T-cell (primary cell): ENCODE measurements at places on chromosomes 13 and 19.
A peak's percentile ranks its signal among the peaks of the same experiment; 100 is the strongest.

DNA sequence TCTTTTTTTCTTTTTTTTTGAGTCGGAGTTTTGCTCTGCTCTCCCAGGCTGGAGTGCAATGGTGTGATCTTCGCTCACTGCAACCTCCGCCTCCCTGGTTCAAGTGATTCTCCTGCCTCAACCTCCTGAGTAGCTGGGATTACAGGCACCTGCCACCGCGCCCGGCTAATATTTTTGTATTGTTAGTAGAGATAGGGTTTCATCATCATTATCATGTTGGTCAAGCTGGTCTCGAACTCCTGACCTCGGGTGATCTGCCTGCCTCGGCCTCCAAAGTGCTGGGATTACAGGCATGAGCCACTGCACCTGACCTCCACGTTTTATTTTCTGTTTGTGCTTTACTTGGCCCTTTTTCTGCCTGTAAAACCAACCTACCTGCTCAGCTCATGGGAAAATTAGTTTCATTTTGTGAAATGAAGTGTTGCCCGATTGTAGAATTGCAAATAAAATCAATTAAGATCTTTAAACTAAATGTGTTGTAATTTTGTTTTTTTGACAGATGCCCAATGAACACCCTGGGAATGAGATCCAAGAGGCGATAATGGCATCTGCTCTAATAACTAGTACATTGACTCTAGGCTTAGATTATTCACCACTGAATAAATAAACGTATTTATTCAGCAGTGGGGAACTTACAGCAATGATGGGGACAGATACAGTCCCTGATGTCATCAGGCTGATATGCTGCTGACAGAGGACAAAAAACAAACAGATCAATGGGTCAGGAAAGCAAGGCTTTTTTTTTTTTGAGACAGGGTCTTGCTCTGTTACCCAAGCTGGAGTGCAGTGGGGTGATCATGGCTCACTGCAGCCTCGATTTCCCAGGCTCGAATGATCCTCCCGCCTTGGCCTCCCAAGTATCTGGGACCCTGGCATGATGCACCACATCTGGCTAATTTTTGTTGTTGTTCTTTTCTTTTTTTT lies 2.2 kb upstream of the RAB11B start:
- no peak for DNase-seq

GRCh38 chr19:39139971-39140453 lies 14.4 kb downstream of the PAK4 start:
- no peak for DNase-seq

DNA sequence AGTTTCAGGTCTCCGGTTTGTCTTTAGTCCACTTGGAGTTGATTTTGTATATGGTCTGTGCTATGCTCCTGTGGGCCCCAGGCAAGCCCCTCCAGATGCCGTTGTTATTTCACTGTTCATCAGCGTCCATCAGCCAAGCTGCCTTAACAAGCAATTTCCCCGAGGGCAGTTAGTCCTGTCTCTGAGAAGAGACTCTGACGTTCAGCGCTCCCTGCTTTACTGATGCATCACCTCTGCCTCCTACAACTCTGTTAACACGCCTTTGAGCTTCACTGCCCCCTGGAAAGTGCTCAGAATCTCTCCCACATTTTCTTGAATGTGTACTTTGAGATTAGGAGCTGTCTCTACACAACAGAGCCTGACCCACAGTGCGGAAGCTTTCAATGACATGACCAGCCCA lies 41.8 kb upstream of the UBAC2 start:
- DNase-seq, result no peak

DNA sequence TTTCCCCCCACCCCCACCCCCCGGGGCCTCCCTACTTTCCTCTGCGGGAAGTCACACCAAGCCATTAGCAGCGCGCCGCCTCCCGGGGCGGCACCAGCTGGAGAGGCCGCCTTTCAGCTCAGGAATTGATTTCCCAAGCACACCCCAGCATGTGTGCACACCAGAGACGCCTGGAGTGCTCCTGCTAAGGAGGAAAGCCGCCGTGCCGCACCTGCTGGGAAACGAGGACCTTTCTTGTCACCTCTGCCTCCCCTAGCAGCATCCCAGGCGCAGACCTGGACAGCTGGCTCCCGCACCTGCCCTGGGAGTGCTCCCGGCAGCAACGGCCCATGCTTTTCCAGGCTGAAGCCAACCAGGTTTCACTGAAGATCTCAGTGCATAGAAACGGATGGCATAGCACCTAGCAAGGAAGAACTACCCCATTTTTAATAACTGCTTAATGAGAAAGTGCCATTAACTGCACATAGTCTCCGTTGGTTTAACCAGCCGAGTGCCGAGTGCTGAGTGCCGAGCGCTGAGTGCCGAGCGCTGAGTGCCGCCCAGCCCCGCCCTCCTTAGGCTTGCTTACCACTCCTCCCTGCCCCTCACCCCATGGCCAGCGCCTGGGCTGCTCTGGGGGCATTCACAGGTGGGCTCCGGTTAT lies 165.0 kb downstream of the USP12 start:
- no peak for DNase-seq

DNA sequence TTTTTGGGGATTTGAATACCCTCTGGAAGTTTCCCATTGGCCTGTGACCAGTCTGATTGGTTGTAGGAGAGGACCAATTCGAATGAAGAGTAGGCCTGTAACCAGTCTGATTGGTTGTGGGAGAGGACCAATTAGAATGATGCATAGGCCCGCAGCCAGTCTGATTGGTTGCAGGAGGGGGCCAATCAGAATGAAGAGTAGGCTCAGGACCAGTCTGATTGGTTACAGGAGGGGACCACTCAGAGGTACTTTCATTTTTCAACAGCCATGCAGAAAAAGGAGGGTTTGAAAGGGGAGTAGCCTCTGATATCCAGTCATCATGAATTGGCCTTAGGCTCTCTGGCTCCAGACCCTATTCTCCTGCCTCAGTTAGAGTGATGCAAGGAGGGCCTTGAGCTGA lies 30.4 kb upstream of the SLC1A5 start:
- DNase-seq, result no peak

GRCh38 chr13:32284927-32285632 lies 30.1 kb downstream of the ZAR1L start:
- DNase-seq, result no peak

DNA sequence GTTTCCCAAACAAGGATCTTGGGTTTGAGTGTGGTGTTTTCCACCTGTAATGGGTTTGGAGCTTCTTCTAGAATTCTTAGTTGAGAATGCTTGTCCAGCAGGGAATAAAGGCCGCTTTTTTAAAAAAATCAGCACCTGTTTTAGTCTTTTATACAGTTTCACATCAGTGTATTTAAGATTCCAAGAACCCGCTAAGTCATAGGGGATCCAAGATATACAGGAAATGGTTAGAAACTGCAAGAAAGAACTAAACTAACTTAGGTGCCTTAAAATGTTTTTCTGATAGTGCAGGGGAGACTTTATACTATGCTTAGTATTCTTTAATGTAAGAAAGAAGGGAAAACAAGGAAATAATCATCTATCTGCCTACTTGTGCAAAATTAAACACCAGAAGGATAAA lies 74.7 kb downstream of the C13orf42 start:
- no peak for DNase-seq

DNA sequence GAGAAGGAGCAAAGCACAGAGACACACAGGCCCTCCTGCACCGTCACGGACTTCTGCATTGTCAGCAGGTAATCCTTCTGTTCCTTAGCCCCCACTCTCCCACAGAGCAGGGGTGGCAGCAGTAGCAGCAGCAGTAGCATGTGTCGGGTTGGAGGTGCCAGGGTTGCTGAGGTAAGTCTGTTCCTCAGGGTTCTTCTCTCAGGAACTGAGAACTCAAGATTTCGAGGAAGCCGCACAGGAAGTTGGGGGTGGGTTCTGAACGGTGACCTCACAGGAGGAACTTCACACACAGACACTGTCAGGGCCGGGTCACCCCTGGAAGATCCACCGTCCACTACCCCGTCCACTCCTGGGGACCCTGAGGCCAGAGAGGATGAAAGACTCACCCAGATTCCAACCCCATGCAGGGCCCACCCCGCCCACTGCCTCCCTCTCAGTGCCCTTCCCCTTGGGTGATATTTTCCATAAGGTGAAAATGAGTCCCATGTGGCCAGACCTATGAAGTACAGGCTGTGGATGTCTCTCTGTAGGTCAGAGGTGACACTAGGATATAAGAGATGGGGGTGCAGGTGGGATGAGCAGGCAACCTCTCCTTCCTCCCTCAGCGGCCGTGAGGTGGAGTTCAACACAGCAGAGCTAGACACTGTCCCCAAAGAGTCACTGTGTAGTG lies at the start of gene SIGLEC12:
Gene SIGLEC12, minus strand, starts transcription at position 207 of the 670 bp plus-strand sequence. Its CDS starts 67 bp downstream, at position 140.
- DNase-seq, result no peak

DNA sequence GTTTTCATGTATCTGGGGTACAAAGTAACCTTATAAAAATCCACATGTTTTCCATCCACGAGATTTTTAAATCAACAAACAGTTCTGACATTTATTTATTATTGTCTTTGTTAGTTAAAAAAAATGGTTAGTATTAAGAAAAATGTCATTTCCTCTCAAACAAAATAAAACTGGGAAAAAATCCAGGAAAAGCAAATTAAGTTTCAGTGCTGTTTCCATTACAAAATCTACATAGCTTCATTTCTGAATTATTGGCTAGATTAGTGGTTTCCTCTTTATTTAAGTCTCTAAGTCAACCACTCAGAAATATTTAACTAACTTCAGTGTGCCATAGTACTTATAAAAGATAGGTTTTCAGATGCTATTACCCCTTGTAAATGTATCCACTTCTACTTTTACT lies 49.1 kb downstream of the MZT1 start:
- DNase-seq, result no peak

DNA sequence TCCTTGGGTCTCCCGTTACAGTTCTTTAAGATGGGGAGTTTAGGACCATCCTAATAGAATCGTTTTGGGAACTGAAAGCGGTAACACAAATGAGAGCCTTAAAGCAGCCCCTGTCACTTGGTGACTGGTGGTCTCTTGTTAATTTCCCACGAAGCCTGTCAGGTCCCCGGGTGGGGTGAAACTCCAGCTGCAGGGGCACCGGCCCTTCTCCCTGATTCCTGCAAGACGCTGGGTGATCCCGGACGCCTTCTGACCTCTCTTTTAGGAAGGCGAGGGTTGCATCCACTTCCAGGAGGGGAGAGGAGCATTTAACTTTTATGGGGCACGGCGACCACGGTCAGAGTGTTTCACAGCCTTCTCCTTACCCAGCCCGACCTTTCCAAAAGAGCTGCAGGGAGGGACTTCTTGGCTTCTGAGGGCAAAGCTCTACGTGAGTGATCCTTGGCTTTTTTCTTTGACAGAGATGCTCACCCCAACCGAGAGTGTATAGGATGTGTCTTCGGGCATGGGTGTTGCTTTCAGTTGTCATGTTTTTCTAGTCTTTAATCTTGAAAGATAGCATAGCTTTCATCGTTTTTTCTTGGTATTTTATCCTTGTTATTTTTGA lies 688 bp downstream of the ZNF225 start:
- no peak for DNase-seq

DNA sequence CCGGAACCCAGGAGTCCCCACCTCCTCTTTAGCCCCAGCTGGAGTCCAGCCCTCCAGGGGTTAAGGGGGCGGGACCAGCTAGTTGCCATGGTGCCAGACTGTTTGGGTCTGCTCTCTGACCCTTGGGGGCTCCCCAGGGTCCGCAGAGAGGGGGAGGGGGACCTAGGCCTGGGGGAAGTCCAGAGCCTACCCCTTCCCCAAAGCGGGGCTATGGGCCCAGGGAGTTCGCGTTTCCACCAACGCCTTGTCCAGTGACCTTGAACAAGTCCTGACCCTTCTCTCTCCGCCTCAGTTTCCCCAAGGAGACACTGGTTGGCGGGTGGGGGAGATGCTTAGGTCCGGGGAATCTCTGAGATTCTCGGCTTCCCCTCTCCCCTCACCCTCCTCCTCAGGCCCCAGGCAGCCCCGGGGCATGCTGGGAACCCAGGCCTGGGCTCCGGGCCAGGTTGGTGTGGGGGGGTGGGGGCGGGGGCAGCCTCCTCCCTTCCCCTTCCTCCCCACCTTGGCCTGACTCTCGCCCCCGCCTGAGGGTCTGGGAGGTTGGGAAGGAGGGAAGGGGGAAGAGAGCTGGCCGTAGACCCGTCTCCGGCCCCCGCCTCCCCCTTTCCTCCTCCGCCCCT lies 2.6 kb upstream of the SPACA6 start:
- DNase-seq, result peak; percentile 32

DNA sequence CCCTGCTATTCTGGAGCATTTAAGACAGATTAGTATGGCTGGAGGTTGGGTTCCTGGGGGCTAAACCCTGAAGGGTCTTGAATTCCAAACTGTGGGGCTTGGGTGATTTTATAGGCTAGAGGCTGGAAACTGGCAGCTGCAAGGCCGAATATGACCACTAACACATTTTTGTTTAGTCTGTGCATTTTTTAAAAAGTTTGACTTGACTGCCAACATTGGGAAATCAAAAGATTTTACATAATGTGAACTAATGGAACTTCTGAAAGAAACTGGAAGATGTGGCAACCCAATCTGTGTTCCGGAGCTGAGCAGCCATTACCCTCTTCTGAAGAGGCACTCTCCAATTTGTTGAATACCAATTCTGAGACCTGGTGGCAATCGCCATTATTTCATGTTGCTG lies 5.1 kb downstream of the ZNF784 start:
- no peak for DNase-seq

- DNase-seq, result no peak
Observed at GRCh38 chr19:6682607-6683128, 12.7 kb upstream of the TNFSF14 start.

DNA sequence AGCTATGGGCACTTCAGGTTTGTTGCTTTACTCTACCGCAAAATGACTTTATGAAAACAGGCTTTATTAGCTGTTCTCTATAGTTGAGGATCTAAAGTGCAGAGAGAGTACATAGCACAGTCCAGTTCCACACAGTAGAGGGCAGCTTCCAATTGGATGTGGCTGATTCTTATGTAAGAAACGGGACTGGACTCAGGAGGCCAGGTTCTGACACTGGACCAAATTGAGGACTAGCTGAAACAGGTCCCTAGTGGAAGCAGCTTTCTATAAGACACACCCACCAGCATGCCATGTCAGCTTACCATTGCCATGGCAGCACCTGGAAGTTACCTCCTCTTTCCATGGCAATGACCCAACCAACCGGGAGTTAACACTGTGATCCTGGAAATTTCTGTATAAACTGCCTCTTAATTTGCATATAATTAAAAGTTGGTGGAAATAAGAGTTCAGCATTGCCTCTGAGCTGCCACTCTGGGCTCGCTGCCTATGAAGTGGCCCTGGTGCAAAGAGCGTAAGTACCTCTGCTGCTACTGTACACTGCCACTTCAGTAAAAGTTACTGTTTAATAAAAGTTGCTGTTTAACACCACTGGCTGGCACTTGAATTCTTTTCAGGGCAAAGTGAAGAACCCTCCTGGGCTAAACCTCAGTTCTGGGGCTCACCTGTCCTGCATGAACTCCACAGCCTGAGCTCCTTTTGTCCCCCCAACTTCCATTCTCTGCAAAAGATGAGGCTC lies 211.9 kb upstream of the SLC10A2 start:
- no peak for DNase-seq

- no peak for DNase-seq
Observed at GRCh38 chr13:20263393-20264044, 31.4 kb upstream of the GJB6 start.

DNA sequence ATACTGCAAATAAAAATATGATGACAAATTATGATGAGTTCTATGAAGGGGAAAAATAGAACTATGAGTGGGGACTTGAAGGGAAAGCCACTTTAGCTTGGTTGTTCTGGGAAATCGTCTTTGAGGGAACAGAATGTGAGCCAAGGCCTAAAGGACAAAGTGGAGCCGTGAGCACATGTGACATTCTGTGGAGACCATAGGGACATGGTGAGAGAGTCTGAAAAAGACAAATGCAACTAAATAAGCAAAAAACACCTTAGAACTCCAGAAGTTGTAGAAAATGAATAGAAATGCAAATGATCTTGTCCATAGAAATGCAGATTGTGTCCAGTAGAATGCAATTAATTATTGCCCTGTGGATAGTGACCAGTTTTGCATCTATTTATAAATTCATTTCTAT lies 86.8 kb upstream of the ANKRD10 start:
- no peak for DNase-seq
